ENCODE measurements at places on chromosomes 5 and 9.

DNA sequence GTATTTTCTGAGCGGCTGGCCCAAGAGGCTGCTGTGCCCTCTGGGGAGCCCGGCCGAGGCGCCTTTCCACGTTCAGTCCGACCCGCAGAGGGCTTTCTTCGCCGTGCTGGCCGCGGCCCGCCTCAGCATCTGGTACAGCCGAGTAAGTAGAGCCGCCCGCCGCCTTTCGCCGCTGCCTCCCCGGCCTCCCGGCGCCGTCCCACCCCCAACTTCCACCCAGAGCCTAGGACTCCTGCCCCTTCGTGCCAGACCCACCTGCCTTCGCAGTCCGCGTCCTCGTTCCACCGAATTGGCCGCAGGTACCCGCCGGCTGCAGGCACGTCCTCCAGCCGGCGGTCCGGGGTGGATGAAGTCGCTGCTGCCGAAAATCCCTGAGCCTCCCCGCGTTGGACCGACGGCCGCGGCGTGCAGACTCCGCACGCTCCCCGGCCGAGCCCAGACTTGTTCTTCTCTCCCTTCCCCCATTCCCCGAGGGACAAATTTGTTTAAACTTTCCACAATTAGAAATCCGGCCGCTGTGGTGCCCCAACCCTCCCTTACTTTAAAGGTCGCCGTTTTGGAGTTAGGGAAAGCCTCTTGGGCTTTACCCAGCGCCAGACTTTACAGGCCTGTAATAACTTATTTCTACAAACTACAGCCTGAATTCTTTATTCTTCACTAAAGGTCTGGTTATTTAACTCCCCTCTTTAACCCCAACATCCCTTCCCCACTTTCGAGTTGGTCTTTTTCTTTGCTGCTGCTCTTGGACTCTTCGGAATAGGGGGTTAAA lies 589 bp downstream of the RIC1 start:
- DNase-seq = peak; percentile 34

GRCh38 chr9:18296702-18297055 lies 177.3 kb upstream of the ADAMTSL1 start:
- peak; percentile 11 for DNase-seq

GRCh38 chr5:95317687-95318086 lies 32.8 kb upstream of the MCTP1 start:
- no peak for DNase-seq

DNA sequence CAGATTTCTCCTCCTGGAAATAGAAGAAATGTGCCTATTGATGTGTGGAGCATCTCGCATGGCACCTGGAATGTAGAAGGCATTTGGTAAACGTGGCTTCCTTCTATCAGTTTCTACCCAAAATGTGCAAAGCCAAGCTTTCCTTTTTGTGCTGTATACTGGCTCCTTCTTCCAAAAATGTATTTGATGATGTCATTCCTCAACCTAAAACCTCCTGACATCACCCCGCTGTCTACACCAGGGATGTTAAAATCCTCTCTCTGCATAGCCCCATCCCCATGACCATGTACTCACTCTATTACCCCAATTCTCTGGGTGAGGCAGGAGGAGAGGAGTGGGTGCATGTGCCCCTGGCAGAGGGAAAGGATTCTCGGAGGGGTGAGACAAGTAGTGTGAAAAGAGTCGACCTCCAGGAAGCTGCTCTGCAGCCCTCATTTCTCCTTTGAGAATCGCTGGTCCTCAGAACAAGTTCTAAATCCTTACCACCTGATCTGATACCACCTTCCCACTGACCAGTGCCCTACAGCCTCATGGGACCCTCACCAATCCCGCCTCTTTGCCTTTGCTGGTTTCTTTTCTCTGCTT lies 11.7 kb upstream of the MED10 start:
- no peak for DNase-seq

Data from fibroblast of skin of right biceps (primary cell).